IPS DF 6.9 (cell line): ENCODE measurements at places on chromosomes 2 and 18.

DNA sequence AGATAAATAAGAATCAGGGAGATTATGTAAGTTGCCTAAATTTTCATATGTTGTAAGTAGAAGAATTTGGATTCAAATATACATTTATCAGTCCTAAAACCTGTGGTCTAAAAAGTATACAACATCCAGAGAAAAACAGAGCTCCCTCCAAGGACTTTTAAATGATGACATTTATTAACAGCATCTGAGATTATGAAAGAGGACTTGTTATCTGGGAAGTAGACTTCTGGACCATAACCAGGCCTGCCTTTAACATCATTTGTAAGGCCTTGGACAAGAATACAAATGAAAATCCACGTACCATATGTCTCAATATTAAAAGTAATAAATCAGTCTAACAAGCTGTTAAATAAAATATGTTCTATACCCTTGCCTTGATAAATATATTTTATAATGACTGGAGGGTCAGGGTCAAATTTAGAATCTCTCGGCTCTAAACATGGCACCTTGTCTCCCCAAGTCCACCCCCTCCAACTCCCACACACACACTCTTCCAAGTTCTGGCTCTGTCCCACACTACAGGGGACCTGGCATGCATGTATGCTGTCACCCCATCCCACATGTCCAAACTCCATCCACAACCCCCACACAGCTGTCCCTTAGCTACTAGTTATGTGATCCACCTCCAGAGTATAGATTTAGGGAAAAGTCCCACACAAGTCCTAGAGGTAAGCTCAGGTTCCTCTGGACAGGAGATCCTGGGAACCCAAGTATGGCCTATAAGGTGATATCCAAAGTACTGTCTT is 382.6 kb downstream of the CDH2 start:
- no peak for DNase-seq

GRCh38 chr2:24540011-24540477 is 49.0 kb downstream of the NCOA1 start:
- no peak for DNase-seq

- no peak for DNase-seq
Measured at GRCh38 chr2:36060133-36060532, 295.4 kb upstream of the CRIM1 start.

DNA sequence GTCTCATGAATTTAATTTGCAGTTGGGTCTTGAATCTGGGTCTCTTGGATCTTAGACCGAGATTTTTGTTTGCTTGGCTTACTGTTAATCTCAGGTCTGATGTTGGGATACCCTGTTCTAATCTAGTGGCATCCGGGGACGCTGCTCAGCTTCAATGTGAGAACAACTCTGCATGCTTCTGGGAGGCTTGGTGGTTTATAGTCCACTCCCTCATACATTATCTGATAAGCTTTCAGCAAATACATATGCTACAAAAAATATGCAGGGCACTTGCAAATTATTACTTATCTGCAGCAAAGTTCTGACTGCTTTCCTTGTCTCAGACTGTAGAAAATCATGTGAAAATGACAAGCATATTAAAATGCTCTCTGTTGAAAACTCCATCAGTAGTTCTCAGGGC is 39.4 kb downstream of the RNF144A start:
- DNase-seq: no peak

DNA sequence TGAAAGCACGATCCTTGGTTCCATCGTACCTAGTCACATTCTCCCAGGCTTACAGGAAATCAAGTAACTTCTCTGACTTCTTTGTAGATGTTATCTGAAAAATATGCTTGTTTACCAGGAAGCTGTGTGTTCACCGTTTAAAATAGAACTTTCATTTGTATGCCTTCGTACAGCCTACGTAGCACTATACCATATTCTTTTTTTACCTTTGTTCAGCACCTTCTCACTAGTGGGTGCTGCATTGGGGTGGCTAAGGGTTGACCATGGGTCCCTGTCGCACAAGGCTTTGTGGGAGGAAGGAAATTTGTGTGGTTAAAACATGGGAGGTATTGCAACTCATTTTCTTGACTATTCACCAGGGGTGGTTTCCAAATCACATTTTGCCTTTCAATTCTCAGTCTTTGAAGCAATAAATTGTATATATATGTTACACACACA is 16.6 kb downstream of the MALT1 start:
- no peak for DNase-seq

GRCh38 chr2:198767694-198768093 is 690.0 kb downstream of the SATB2 start:
- DNase-seq: no peak

GRCh38 chr18:26091047-26091630 is 726 bp upstream of the SS18 start:
- no peak for DNase-seq

GRCh38 chr18:74336656-74337055 is 21.0 kb downstream of the C18orf63 start:
- no peak for DNase-seq

GRCh38 chr18:74249181-74249968 is 42.4 kb downstream of the CYB5A start:
- no peak for DNase-seq

DNA sequence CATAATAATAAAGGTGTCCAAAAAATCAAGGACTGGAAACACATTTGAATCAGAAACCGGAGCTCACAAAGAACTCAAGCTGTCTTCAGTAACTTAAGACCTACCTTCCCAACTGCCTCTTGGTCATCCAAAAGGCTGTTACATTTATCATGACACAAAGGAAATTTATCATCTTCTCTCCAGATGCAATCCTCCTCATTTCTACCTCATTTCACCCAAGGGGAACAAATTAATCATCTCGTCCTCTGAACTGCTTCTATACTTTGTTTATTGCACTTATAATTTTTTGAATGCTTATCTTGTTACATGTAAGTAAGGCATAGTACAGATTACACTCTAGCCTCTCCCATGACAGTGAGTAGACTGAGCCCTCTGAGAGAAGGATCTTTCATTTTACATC is 105.1 kb upstream of the RGPD4 start:
- no peak for DNase-seq

GRCh38 chr2:170336408-170336807 is 158.5 kb downstream of the MYO3B start:
- DNase-seq: no peak

GRCh38 chr2:22487541-22487940 is 897.4 kb upstream of the KLHL29 start:
- peak; percentile 5 for DNase-seq

DNA sequence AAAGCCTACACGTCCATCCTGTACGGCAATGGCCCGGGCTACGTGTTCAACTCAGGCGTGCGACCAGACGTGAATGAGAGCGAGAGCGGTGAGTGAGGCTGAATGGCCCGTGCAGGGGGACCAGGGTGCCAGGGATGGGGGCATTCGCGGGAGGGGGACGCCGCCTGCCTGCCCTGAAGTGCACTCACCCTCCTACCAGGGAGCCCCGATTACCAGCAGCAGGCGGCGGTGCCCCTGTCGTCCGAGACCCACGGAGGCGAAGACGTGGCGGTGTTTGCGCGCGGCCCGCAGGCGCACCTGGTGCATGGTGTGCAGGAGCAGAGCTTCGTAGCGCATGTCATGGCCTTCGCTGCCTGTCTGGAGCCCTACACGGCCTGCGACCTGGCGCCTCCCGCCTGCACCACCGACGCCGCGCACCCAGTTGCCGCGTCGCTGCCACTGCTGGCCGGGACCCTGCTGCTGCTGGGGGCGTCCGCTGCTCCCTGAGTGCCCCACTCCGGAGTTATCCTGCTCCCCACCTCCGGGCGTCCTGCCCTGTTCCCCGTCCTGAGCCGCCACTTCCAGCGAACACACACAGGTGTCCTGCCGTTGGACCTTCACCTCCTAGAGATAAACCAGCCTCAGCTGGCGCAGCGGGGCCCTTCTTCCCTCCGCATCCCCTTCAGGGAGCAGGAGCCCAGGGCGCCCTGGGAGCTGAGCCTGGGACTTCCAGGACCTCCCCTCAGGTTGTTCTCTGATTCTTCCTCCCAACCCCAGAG is 2.9 kb downstream of the ALPI start:
- no peak for DNase-seq

DNA sequence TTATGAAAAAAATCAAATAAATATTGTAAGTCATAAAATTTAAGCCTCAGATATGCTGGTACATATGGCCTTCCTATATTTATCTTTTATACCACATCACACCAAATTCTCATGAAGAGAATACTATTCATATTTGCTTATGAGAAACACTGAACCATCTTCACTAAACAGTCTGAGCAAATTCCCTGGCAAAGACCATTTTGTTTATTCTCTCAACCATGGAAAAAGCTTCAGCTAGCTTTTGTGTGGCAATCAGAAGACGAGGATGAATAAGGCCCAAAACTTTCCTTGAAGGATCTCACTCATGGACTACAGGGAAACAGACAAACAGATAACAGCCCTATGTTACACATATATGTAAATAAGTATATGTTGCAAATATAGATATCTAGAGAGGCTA is 252.1 kb downstream of the TMX3 start:
- DNase-seq: no peak

- DNase-seq: no peak
Measured at GRCh38 chr2:241893265-241893664, 23.7 kb downstream of the RTP5 start.
